Hindlimb muscle (tissue), 1 donor: ENCODE measurements at places on chromosomes 12 and 14.

- DNase-seq = no peak
These were observed 4.4 kb downstream of the WNT5B start for GRCh38 chr12:1633459-1633858.

- DNase-seq = no peak
These were observed 24.1 kb downstream of the DMAC2L start for GRCh38 chr14:50335989-50336824.

- DNase-seq = no peak
These were observed 45.4 kb upstream of the PPP4R3A start for GRCh38 chr14:91555531-91555930.

DNA sequence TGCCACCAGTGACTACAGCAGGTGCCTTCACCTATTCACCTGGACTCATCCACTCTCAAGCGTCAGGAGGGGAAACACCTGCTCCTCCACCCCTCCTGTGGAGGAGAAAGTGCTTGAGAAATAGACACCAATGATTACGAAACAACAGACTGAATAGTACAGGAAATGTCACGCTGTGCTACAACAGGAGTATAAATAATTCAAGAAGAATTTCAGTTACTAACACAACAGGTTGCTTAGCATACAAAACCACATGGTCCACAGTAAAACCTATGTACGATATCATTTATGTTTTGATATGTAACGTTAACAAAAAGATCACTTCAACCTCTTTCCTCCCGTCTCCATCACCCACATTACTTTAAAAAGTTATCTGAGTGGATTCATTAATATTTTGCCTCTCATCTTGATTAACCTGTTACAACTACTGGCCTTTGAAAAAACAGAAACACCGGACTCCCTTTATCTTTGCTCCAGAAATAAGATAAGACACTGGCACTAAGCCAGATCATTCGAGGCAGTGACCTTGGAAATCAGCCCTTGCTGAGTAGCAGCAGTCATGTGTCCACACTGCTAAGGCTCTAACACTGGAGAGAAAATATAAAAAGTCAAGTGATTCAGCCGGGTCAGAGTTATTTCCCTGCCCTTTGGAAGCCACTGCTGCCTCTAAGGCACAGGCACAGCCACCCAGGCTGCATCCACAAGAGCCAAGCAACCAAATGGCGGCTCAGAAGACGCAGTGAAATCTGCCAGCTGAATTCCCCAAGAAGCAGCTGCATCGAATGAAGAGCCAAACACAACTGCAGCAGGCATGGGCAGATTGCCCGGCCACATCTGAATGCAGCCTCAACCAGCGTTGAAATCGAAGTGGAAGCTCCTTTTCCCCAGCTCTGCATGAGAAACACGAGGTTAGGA is 40.9 kb downstream of the NT5DC3 start:
- peak; percentile 59 for DNase-seq

DNA sequence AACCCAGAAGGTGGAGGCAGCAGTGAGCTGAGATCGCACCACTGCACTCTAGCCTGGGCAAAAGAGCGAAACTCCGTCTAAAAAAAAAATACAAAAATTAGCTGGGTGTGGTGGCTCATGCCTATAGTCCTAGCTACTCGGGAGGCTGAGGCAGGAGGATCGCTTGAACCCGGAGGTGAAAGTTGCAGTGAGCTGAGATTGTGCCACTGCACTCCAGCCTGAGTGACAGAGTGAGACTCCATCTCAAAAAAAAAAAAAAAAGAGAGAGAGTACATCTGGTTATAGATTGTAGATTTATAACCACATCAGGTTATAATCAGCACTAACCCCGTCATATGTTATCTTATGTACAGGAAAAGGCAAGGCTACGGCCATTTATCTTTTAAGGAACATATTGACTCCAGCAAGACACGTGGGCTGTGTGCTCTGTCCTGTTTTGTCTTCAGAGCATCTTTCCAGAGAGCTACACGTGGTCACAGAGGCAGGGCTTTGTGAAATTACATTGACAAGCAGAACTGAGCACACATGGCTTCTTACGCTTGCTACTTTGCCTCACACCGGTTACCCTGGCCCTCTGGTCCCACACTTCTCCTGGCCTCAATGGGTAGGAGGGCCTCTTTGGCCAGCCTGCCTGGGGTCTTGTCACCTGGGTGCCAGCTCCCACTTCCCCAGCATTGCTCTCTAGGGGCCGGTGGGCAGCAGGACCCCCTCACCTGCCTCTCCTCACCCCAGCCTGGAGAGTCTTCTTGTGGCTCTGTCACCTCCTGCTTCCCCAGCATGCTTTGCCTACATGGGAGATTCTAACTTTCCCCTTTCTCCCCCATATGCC is 6.8 kb upstream of the DYNC1H1 start:
- no peak for DNase-seq

DNA sequence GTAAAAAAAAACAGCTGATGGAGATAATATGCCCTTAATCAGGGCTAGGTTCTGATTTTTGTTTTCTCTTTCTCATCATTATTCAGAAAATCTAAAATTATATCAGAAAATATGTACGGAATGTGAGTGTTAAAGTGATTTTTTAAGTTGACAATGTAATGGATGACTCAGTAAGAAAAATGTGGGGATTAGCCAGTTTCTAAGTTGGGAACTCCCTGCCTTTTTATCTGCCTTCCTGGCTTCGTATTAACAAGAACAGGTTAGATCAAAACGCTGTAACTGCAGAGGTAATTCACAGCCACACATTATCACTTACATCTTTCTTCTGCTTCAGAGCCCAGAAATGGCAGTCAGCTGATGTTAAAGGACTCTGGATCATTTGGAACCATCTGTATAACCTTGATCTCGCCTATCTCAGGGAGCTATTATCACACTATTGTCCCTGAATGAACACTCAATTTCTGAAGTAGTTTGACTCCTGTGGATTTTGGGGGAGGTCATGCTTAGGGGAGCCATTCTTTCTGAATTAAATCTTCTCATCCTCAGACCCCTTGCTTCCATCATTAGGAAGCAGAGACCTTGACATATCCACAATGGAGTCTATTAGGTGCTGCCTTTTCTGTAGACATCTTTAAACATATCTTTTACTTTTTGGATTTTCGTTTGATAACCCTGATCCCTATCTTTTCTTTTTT is 135.7 kb upstream of the SLC16A7 start:
- no peak for DNase-seq

DNA sequence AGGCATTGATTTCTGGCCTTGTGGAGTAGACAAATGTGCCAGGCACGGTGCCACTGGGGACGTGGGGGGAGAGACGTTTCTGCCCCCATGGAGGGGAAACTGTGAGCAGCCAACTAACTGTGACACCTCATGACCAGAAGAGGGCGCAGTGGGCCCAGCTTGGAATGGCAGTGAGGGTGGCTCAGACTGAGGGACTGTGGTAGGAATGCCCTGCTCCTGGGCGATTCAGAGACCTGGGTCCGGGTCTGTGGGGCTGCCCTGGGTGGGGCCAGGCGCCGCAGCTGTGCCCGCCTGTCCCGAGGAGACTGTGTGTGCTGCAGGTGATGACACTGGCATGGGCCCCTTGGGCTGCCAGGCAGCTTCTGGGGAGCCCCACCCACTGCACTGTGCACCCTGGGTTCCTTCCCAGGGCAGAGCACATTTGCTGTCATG is 60.6 kb downstream of the SLC25A47 start:
- peak; percentile 50 for DNase-seq

- no peak for DNase-seq
These were observed 2.8 kb upstream of the C12orf43 start for GRCh38 chr12:121018860-121019617.

DNA sequence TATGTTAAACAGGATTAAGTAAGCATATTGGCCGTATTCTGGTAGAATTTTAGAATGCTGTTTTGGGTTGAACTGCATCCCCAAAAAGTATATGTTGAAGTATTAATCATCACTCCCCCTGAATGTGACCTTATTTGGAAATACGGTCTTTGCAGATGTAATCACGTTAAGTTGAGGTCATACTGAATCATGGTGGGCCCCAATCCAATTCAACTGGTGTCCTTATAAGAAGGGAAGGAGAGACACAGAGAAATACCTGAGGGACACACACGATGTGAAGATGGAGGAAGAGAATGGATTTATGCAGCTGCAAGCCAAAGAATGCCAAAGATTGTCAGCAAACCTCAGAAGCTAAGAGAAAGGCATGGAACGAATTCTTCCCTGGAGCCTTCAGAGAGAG is 268.6 kb downstream of the ITPR2 start:
- DNase-seq = peak; percentile 14

- DNase-seq = peak; percentile 44
These were observed 57.3 kb downstream of the TTC7B start for GRCh38 chr14:90758959-90759358.

GRCh38 chr12:33205981-33206380 is 233.6 kb downstream of the SYT10 start:
- peak; percentile 0 for DNase-seq

DNA sequence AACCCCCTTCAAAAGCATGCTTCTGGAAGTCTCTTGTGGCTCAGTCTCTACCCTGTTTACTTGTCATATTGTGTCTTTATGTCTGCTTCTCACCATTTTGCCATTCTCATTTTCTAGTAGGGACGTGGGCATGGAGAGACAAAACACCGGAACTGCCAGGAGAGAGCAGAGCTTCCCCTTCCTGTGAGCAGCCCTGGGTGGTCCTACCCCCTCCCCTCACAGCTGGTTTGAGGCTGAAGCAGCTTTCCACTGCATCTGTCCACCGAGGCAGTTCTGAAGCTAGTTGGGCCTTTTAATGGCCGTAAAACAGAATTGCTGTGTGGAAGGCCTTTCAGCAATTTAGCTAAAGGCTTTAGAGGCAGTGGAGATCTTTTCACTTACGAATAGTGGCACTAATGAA is 77.0 kb downstream of the PELI2 start:
- no peak for DNase-seq

- no peak for DNase-seq
These were observed 890.1 kb downstream of the GALC start for GRCh38 chr14:87102811-87103378.

DNA sequence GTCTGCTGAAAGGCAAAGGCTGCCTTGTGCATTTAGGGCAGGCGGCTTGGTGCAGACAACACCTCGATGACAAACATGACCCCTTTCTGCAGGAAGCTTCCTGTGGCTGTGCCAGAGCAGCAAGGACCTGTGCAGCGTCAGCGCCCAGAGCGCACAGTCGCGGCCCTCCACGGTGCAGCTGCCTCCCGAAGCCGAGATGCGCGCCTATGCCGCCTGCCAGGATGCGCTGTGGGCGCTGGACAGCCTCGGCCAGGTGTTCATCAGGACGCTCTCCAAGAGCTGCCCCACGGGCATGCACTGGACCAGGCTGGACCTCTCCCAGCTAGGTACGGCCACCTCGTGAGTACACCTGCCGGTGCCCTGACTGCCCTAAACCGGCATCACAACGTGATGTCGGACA is 57.3 kb downstream of the ANKRD9 start:
- no peak for DNase-seq

DNA sequence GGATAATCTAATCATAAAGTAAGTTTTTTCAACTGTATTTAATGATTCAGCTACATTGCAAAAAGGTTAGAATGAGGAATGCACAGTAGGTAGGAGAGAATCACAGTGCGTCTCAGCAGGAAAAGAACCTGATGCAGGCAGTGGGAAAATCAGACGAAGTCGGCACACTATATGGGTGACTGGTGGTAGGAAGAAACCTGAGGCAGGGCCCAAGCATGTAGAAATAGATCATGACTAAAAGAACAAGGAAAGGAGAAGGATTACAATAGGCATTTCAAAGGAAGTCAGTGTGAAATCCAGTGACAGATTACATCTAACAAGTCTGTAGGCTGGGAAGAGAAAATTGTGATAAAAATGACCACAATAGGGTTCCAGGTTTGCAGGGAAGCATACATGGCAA is 267.0 kb downstream of the MED13L start:
- DNase-seq = no peak

DNA sequence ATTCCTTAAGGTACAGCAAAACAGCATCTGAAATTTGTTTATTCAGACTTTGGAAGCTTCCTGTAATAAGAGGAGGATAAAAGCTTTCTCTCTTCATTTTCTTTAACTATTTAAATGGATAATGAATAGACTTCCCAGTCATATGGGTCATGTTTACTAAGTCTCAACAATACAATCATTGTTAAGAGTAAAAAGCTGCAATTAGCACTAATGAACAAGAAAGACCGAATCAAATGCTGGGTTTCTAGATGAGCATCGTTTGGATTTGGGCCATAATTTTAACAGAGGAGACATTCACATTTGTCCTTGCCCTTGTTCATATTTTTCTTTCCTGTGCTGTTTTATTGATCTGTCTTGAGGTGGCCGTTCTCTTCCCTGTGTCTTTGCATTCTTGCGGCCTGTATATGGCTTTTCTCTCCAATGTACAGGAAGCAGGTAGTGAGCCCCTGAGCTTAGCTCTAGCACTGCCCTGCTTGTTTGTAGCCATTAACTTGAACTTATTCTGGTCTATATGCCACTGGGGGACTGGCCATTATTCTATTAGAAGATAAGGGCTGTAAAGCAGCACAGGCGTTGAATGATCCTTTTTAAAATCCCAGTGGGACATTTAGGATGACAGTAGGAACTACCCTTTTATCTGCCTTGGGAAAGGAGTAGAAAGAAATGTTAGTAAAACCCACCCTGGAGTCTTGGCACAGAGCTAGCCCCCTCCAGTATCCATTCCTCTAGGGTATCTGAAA is 34.6 kb downstream of the ABHD12B start:
- no peak for DNase-seq

GRCh38 chr14:84036840-84037239 is 1493.1 kb upstream of the FLRT2 start:
- no peak for DNase-seq

GRCh38 chr12:114711689-114712152 is 27.7 kb upstream of the TBX3 start:
- no peak for DNase-seq

DNA sequence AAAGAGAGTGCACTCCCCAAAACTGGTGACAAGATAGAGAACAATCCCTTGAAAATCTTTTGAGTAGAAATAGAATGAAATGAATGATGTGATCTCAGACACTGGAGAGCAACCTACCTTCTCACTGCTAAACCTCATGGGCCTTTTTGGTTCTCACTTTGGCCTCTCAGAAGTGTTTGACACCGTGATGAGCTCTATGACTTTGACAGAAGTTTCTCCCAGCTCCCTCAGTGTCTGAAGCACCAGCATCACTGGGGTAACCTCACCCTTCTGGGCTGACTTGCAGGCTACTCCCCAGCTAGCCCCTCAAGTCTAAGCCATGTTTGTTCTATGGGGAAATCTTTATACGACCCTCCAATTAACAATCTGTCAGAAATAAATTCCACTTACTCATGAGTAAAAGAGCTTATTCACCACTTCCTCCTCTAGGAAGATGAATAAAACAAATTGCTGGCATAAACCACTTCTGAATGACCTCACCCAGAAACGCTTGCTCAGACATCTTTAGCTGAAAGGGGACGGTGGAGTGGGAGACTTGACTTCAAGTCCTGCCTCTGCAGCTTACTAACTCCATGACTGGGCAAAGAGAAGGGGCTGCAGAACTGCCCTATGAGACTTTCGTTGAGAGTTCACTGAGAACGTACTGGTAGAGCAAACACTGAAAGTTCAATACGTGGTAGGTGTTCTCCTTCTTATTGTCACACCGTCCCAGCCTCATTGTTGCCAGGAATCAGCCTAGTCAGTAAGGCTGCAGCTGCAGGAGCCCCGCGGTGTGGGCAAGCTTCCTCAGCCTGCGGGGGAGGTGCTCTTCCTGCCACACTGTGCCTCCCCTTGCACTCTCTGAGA is 46.5 kb downstream of the ST8SIA1 start:
- no peak for DNase-seq

GRCh38 chr14:44767646-44768173 is 194.0 kb downstream of the KLHL28 start:
- DNase-seq = no peak
